Activated CD4-positive, alpha-beta memory T cell treated with anti-CD3 and anti-CD28 coated beads for 36 hours (primary cell): ENCODE measurements at places on chromosomes 6 and 20.

DNA sequence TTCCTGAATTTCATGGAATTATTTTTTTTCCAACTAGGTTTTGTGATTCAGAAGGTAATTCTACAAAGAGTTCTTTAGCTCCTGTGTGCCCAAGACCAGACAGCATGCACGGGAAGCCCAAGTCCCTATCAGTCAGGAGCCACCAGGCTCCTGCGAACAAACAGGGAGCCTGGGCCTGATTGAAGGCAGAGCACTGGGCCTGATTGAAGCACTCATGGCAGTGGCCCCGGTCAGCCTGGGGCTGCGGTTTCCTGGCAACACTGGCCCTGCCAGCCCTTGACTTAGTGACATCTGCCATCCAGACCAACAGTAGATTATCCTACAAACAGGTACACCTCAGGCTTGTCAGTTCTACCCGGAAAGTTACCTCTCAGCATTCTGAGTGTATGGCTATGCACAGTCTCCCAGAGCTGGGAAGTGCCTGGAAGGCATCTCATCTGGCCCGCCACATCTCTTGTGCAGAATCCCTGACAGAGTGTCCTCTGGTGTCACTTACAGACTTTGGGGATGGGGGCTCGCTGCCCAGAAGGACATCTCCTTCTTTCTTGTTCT is 133.8 kb downstream of the VEGFA start:
- H3K36me3 ChIP-seq: no peaks in the 10 kb centered on the region
- DNase-seq: no peak
- no peaks in the 10 kb centered on the region for H3K4me1 ChIP-seq

DNA sequence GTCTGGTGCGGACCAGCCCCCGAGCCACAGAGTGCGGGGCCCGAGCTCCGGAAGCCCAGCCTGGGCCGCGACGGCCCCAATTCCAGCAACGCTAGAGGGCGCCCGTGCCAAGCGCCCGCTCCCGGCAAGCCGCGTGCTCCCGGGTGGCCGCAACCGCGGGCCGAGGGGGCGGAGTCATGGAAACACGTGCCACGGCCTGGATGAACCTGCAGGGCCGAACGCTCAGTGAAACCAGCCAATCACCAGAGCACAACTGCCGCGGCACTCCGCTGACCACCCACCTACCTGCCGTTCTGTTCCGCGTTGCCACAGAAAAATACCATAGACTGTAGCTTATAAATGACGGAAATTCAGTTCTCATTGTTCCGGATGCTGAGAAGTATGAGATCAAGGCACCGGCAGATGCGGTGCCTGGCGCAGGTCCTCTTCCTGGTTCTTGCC is 85.7 kb upstream of the FOXC1 start:
- H3K36me3 ChIP-seq: no peaks in the 10 kb centered on the region
- H3K27me3 ChIP-seq: peaks cover 10% of the 10 kb centered on the region
- peak; percentile 87 for DNase-seq
- H3K4me3 ChIP-seq: peak overlapping the region; percentile 42
- peak overlapping the region; percentile 40 for H3K27ac ChIP-seq

GRCh38 chr20:58867211-58867610 is 14.7 kb downstream of the GNAS start:
- no peak overlapping the region for H3K4me3 ChIP-seq
- DNase-seq: no peak
- no peak overlapping the region for H3K27ac ChIP-seq
- no peaks in the 10 kb centered on the region for H3K36me3 ChIP-seq
- H3K27me3 ChIP-seq: peaks cover 3% of the 10 kb centered on the region
- peaks cover 9% of the 10 kb centered on the region for H3K4me1 ChIP-seq

- H3K36me3 ChIP-seq: no peaks in the 10 kb centered on the region
- no peak overlapping the region for H3K27ac ChIP-seq
- no peak overlapping the region for H3K4me3 ChIP-seq
- H3K4me1 ChIP-seq: no peaks in the 10 kb centered on the region
- H3K27me3 ChIP-seq: no peaks in the 10 kb centered on the region
Measured at GRCh38 chr20:11092151-11092550, 418.4 kb upstream of the JAG1 start.

DNA sequence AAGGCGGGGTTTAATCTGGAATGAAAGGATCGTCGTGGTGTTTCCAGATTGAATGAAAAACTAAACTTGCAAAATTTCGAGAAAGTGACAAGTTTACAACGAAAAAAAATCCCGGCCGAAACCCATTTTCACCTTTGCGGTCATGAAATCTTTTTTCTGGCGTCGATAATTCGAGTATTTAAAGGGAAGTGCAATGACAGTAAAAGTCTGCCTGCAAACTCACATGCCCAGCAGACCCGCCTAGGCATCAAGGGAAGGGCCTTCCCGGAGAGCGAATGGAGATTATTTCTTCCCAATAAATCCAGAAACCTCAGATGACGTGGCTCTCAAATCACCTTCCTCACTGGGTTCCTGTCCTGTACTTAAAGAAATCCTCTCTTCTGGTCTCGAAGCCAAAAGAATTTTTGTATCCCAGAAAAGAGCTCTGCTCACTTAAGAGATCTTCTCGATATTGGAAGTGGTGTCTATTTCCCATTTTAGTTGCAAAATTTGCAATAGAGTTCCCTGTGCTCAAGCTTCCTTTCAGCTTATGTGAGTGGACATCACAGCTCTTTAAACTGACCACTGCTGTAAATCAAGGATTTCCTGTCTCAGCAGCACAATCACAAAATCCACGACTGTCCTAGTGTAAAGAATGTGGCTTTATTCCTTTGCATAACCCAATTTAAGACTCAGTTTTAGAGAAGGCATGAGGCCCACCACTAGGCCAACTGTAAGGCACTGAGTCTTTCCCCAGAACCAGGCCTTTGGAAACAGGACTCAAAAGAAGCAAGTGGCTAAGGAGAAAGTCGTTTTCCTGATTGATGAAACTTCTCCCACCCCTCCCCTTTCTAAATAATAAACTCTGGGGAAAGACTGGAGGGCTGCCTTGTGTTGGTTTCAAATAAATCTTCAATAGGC is 3.9 kb downstream of the OLIG3 start:
- peak overlapping the region; percentile 8 for H3K4me3 ChIP-seq
- H3K27me3 ChIP-seq: peaks cover 86% of the 10 kb centered on the region
- peaks cover 2% of the 10 kb centered on the region for H3K36me3 ChIP-seq
- no peak for DNase-seq
- H3K4me1 ChIP-seq: peaks cover 58% of the 10 kb centered on the region
- H3K27ac ChIP-seq: no peak overlapping the region

DNA sequence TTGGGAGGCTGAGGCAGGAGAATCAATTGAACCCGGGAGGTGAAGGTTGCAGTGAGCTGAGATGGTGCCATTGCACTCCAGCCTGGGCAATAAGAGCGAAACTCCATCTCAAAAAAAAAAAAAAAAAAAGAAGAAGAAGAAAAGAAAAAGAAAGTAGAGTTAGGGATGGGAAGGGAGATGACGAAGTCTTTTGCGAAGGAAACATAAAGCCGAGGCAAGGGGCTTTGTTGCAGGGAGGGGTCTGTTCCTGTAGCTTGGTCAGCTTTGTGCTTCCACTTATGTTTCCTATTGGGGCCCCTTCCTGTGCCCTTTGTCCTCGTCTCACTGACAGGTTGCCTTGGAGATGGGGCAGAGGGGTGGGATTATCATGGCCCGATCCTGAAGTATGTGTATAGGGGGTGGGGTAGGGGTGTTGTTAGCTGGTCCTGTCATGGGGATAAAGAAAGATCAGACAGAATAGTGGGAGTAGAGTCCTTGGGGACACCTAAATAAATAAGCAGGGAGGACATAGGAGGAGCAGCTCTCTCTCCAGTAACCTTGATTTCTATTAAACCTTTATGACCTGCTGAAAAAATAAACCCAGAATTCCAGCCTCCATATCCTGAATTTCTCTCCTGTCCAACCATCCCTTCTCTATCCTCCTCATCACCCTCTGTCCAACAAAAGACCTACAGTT is 1.1 kb upstream of the CLIC1 start:
- DNase-seq: peak; percentile 42
- H3K36me3 ChIP-seq: peaks cover 52% of the 10 kb centered on the region
- H3K27ac ChIP-seq: peak overlapping the region; percentile 88
- no peaks in the 10 kb centered on the region for H3K27me3 ChIP-seq

- no peak overlapping the region for H3K27ac ChIP-seq
- no peak for DNase-seq
- H3K36me3 ChIP-seq: no peaks in the 10 kb centered on the region
- H3K4me1 ChIP-seq: no peaks in the 10 kb centered on the region
- H3K4me3 ChIP-seq: no peak overlapping the region
Measured at GRCh38 chr6:118401325-118401975, 146.6 kb upstream of the PLN start.

DNA sequence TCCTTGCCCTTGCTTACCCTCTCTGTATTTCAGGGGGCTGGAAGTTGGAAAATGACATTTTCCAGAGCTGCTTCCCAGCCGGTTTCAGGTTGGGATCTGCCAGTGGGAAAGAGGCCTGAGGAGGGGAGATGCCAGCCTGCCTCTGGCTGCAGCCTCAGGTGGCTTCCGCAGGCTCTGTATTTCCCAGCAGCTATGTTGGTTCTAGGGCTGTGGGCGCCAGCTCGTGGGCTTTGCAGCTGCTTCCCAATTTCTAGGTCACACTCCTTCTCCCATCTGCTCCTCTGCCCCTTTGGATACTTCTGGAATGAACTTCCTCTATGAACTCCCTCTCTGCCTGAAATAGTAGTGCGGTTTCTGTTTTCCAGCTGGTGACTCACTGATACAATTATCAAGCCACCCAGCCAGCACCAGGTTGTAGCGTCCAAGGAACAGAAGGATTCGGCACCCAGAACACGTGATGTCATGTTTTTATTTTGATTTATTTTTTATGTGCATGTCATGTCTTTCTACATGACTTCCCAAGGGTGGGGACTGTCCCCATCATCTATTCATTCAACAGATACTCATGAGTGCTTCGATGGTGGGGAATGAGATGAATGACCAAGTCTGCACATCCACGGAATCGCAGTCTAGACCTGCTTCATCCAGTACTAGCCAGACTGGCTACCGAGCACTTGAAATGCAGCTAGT is 38.0 kb downstream of the TGM2 start:
- no peak overlapping the region for H3K27ac ChIP-seq
- H3K27me3 ChIP-seq: no peaks in the 10 kb centered on the region
- DNase-seq: no peak
- H3K4me3 ChIP-seq: no peak overlapping the region

DNA sequence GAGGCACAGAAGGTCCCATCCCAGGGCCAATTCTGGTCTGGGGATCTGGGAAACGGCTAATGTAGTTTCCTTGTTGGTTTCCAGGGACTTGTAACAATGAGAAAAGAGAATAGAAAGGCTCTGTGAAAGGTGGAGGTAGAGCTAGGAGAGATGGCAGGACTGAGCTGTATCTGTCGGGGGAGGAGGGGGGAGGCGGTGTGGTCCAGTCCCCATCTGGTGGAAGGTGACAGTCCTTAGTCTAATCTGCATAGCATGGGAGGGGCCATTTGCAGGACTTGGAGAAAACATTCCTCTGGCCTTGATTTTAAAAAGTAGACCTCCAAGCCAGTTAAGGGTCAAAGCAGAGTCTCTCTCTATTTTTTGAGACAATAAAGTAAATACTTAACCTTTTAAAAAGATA is 137.1 kb downstream of the DNAH8 start:
- H3K4me1 ChIP-seq: no peaks in the 10 kb centered on the region
- no peak for DNase-seq
- no peak overlapping the region for H3K4me3 ChIP-seq
- no peaks in the 10 kb centered on the region for H3K36me3 ChIP-seq
- no peak overlapping the region for H3K27ac ChIP-seq

- no peaks in the 10 kb centered on the region for H3K4me1 ChIP-seq
- peaks cover 22% of the 10 kb centered on the region for H3K36me3 ChIP-seq
- H3K27me3 ChIP-seq: no peaks in the 10 kb centered on the region
Measured at GRCh38 chr6:33772902-33773472, 15.9 kb downstream of the LEMD2 start.

DNA sequence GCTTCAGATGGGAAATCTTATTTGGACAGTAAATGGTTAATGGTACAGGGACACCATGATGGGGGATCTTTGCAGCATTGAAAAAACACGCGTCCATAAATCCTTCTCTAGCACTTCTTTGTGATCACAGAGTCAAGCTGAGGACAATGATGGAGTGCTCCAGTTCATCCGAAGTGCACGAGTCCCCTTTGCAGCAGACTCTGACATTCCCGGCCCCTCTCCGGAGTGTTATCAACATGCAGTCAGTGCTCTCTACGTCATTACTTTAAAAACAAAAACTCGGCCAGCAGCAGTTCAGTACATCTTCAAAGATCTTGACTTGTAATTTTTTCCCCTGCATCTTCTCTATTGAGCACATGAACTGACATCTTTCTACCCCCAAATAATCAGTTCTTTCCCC is 185.5 kb upstream of the AKAP12 start:
- no peaks in the 10 kb centered on the region for H3K27me3 ChIP-seq
- H3K4me1 ChIP-seq: no peaks in the 10 kb centered on the region
- H3K27ac ChIP-seq: no peak overlapping the region
- H3K36me3 ChIP-seq: peaks cover 37% of the 10 kb centered on the region

GRCh38 chr20:40797425-40797824 is 108.4 kb upstream of the MAFB start:
- no peak for DNase-seq
- no peaks in the 10 kb centered on the region for H3K4me1 ChIP-seq
- no peak overlapping the region for H3K27ac ChIP-seq
- no peak overlapping the region for H3K4me3 ChIP-seq
- H3K27me3 ChIP-seq: peaks cover 2% of the 10 kb centered on the region

DNA sequence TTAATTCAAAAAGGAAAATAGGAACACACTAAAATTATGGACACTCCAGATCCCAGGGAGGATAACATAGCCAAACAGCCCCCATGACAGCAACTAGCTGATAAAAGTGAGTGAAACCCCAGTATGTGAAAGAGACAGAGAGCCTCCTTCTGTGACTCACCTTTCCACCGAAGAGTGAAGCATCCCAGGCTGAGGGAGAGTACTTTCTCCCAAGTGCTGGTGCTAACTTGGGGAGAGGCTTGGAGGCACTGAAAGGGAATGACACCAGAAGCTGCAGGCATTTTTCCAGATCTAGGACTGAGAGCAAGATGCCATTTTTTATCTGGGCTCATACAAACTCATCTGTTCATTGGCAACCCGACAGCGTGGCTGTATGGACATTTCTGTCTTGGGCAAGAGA is 339.8 kb downstream of the HTR1B start:
- H3K27me3 ChIP-seq: no peaks in the 10 kb centered on the region
- H3K36me3 ChIP-seq: no peaks in the 10 kb centered on the region
- no peaks in the 10 kb centered on the region for H3K4me1 ChIP-seq
- no peak overlapping the region for H3K27ac ChIP-seq
- no peak overlapping the region for H3K4me3 ChIP-seq
- no peak for DNase-seq

- H3K27ac ChIP-seq: no peak overlapping the region
- H3K4me1 ChIP-seq: peaks cover 12% of the 10 kb centered on the region
- no peak for DNase-seq
- peaks cover 4% of the 10 kb centered on the region for H3K27me3 ChIP-seq
- no peaks in the 10 kb centered on the region for H3K36me3 ChIP-seq
Measured at GRCh38 chr20:26214991-26215390, 518.3 kb upstream of the ZNF337 start.

- H3K27ac ChIP-seq: no peak overlapping the region
- H3K4me1 ChIP-seq: peaks cover 5% of the 10 kb centered on the region
- no peaks in the 10 kb centered on the region for H3K27me3 ChIP-seq
- no peak for DNase-seq
Measured at GRCh38 chr20:50124496-50124895, 11.5 kb upstream of the UBE2V1 start.
